Naive thymus-derived CD8-positive, alpha-beta T cell (primary cell): ENCODE measurements at places on chromosomes 2 and 18.

DNA sequence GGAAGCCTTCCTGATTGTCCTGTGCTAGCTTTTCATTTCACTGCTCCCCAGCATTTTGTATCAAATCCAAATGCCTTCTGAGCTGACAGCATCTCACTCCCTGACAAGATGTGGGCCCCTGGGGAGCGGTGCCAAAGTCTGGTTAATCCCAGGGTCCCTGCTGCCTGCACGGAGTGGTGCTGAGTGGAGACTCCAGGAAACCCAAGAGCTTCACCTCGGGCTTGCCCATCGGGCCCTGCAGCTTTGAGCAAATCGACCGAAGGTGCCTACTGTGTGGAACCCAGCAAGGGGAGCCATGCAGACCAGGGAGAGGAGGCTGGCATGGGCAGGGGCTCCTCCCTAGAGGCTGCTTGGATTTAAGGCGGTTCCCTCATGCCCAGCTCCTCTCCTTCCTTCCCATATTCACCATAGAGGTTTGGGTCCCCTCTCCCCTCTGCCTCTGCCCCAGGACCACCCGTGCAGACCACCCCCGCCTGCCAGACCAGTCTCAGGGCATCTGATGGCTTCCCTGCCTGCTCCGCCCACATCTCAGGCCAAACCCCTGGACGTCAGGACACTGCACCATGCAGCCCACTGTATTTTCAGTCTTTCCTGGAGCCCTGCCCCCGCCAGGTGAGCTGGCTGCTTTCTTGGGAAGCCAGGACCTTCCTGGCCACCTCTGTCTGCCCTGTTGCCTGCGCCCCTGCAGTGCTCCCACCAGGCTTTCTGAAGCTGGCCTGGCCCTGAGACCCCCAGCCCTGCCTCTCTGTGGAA lies 37.8 kb downstream of the RRM2 start:
- no peak overlapping the region for H3K4me3 ChIP-seq
- H3K36me3 ChIP-seq: no peaks in the 10 kb centered on the region
- no peaks in the 10 kb centered on the region for H3K27me3 ChIP-seq

- peaks cover 15% of the 10 kb centered on the region for H3K4me1 ChIP-seq
- H3K27me3 ChIP-seq: peaks cover 7% of the 10 kb centered on the region
- H3K36me3 ChIP-seq: no peaks in the 10 kb centered on the region
- H3K4me3 ChIP-seq: peak overlapping the region; percentile 59
- no peak overlapping the region for H3K27ac ChIP-seq
Measured at GRCh38 chr18:70288171-70288850, 534 bp upstream of the SOCS6 start.

GRCh38 chr2:86360776-86361175 lies 23.4 kb upstream of the REEP1 start:
- peaks cover 1% of the 10 kb centered on the region for H3K27me3 ChIP-seq
- H3K4me3 ChIP-seq: no peak overlapping the region
- DNase-seq: no peak
- no peaks in the 10 kb centered on the region for H3K36me3 ChIP-seq
- H3K27ac ChIP-seq: no peak overlapping the region
- no peaks in the 10 kb centered on the region for H3K4me1 ChIP-seq

DNA sequence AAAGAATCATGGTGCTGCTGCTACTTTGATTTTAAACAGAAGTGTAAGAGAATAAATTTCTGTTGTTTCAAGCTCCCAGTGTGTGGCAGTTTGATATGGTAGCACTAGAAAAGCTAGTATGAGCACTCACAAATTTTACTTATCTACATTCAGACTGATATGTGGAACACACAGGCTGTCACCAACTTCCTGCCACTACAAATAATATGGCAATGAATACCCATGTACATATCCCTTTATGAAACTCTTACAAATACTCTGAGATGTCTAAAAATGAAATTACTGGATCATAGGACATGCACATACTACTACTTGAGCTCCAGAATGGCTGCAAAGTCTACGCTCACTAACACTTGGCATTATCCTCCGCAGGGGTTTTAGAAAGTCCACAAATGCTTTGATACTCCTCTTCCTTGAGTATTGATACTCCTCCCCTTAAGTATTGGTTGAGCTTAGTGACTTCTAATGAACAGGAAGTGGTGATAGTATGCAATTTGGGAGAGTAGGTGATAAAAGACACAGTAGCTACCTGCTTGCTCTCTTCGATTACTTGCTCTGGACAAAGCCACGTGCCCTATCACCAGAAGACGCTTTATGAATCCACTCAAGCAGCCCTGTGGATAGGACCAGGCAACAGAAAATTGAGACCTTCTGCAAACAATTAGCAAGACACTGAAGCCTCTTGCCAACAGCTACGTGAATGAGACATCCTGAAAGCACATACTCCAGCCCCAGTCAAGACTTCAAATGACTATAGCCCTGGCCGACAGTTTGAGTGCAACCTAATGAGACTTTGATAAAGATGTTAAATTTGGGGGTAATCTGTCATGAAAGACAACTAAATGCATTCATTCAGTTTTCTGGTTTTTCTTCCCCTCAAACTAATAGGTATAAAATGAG lies 35.4 kb downstream of the FBXO11 start:
- peak overlapping the region; percentile 79 for H3K27ac ChIP-seq
- no peak overlapping the region for H3K4me3 ChIP-seq
- no peaks in the 10 kb centered on the region for H3K36me3 ChIP-seq
- H3K4me1 ChIP-seq: peaks cover 81% of the 10 kb centered on the region
- no peak for DNase-seq

GRCh38 chr2:33202641-33203522 lies 256.1 kb downstream of the LTBP1 start:
- H3K4me1 ChIP-seq: no peaks in the 10 kb centered on the region
- H3K4me3 ChIP-seq: no peak overlapping the region
- H3K27ac ChIP-seq: no peak overlapping the region
- no peak for DNase-seq

GRCh38 chr2:188333751-188334524 lies 42.3 kb downstream of the GULP1 start:
- H3K36me3 ChIP-seq: no peaks in the 10 kb centered on the region
- H3K27ac ChIP-seq: no peak overlapping the region
- DNase-seq: no peak
- no peaks in the 10 kb centered on the region for H3K27me3 ChIP-seq

- H3K27ac ChIP-seq: no peak overlapping the region
- H3K4me3 ChIP-seq: no peak overlapping the region
- H3K36me3 ChIP-seq: no peaks in the 10 kb centered on the region
- peaks cover 2% of the 10 kb centered on the region for H3K27me3 ChIP-seq
- DNase-seq: no peak
- H3K4me1 ChIP-seq: no peaks in the 10 kb centered on the region
Measured at GRCh38 chr2:19744456-19745199, 157.2 kb downstream of the TTC32 start.
